Stimulated activated CD4-positive, alpha-beta T cell treated with anti-CD3 and anti-CD28 coated beads, Interleukin-1b, Interleukin-23, amount 100 ng/mL, for 1 hour (primary cell): ENCODE measurements at places on chromosomes 13 and 19.

DNA sequence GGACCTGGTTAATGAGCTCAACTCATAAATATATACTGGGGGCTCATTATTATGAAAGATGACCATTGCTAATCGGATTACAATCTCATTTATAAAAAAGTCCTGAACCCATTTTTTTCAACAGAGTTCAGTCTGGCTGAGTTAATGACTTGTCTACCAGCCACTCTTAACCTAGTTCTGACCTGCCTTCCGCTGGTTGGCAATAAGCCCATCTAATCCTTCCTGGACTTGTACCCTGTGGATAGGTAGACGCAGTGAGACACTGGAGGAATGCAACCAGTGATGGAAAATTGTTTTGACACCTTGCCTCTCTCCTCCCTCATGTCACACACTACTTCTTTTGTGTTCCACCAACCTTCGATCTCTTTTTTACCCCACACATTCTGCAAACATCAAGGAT, 279.9 kb downstream of the FOXO1 start:
- no peak for DNase-seq

GRCh38 chr19:55459950-55460657, 1.3 kb downstream of the ISOC2 start:
- DNase-seq: no peak

GRCh38 chr13:87274209-87274819, 396.9 kb upstream of the SLITRK5 start:
- no peak for DNase-seq

- no peak for DNase-seq
These were observed 1239.8 kb upstream of the MIR17HG start for GRCh38 chr13:90107661-90108060.

- DNase-seq: no peak
These were observed 514 bp downstream of the CEACAM3 start for GRCh38 chr19:41796901-41797300.

DNA sequence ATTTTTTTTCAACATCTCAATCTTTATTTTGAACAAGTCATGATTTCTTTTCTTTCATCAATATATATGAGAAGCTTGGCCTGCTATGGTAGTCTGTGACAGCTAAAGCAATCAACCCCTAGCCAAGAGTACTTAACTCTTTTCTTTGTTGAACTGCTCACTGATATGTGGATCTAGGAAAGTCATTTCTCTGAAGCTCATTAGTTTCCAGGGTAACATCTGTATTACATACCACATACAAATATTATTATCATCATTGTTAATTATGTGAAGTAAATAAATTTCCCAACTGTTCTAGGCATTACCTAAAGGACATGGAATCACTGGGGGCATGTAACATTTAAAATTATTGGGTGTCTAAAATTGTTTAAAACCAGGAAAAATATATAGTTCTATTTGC, 267.3 kb downstream of the DCT start:
- DNase-seq: no peak

DNA sequence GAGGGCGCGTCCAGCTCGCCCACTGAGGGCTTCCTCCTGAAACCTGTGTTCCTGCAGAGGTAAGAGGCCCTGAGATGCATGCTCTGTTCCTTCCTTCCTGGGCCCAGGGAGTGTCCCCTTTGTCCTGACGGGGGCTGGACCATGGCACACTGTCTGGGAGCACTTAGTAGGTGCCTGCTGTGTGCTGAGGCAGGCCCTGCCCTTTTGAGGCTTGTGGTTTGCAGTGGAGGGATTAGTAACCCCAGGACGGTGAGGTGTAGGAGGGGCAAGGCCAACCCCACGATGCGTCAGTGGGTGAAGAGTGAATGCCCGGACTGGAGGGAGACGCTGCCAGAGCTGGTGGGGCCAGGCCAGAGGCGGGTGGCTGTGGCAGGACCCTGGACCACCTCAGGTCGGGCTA, 11.2 kb upstream of the F2RL3 start:
- no peak for DNase-seq

DNA sequence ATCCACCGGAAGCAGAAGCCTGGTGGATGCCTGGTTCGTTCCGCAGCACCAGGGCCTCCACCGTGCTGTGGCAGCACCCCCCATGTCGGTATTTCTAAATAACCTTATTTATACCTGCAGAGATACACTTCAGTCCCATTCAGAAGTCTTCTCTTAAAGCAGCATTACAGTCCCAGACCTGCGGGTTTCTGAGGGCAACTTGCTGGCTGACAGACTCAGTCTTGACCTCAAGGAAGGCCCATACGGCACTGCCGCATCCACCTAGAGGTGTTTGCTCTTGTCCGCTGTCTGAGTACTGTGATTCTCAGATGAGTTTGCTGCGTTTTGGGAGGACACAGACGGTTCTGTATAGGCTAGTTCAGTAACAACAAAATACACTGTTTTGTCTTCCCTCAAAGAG, 16.9 kb upstream of the TEX29 start:
- no peak for DNase-seq

DNA sequence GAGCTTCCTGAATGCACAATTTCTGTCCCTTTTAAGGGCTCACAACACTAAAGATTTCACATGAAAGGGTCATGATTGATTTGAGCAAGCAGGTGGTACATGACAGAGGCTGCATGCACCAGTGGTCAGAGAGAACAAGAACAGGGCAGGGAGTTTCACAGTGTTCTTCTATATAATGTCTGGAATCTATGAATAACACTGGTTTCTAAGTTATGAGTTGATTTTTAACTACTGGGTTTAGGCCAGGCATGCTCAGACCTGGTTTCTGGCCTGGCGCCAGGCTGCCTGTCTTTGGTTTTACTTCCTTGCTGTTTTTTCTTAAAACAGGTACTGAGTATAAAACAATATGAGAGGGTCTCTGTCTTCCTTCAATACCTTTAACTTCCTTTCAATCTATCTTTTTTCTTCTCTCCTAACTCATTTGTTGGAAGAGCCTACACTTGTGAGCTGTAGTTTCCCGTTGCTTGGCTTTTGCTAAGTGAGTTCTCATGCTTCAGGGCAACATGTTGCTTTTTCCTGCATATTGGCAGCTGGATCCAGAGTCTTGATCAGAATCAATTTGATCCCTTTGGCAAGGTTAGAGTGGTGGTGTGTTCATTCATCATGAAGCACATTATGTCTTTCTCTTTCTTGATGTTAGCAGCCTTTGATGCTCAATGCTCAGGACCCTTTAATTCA, 38.5 kb upstream of the FGF14 start:
- DNase-seq: no peak

DNA sequence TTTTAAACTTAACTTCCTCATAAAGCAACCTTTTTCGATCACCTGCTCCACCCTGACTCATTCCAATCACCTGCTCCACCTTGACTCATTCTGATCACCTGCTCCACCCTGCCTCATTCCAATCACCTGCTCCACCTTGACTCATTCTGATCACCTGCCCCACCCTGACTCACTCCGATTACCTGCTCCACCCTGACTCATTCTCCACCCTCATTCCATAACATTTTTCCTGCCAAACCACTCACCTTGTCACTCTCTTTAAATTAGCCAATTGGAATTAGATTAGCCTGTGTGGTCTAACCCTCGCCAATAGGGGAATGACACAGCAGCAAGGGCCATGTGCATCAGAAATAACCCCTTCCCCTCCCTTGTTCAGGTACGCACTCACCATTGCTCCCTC, 31.9 kb upstream of the ZNF83 start:
- no peak for DNase-seq

GRCh38 chr19:54608792-54609191, 15.4 kb downstream of the LILRA1 start:
- no peak for DNase-seq

- no peak for DNase-seq
These were observed 3.4 kb downstream of the CADM4 start for GRCh38 chr19:43636121-43636683.

- no peak for DNase-seq
These were observed 6.4 kb downstream of the CHST8 start for GRCh38 chr19:33627962-33628839.

DNA sequence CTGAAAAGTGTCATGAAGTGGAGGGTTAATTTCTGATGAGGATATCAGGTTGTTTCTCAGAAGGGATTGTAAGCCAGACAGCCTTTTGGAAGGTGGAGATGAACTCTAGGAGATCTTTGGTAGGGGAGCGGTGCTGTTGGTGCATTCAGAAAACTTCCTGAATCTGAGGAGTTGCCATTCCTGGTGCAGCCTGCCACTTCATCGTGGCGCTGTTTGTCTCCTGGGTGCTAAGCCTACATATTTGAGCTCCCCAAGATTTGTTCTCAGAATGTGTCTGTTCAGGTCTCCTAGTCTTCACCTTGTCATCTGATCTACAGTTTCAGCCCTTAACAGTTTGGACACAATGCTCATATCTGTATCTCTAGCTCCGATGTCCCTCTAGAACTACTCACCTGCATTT, 285.6 kb downstream of the MTUS2 start:
- DNase-seq: no peak

- DNase-seq: no peak
These were observed 4.2 kb downstream of the TRAPPC6A start for GRCh38 chr19:45173816-45174215.

DNA sequence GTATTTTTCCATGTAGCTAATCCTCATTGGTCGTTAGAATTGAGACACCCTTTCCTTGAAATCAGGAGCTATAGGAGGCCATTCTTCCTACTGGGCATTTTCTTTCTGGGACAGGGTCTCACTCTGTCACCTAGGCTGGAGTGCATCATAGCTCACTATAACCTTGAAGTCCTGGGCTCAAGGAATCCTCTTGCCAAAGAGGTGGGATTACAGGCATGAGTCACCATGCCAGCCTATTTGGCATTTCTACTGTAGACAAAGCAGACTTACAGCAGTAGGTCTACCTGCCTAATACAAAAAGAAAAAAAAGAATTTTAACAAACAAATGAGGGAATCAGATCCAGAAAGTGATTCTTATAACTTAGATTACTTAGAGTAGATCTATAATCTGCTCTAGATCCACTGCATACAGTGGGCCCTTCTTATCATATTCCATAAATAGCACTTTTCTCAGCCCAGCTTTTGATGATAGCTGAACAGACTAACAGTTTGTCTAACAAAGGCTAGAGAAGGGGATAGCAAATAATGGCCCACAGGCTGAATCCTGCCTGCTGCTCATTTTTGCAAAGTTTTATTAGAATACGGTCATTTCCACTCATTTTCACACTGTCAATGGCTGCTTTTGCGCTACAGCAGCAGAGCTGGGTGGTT, 36.7 kb upstream of the USPL1 start:
- DNase-seq: no peak

GRCh38 chr19:42269478-42270345, 660 bp downstream of the CIC start:
- no peak for DNase-seq

DNA sequence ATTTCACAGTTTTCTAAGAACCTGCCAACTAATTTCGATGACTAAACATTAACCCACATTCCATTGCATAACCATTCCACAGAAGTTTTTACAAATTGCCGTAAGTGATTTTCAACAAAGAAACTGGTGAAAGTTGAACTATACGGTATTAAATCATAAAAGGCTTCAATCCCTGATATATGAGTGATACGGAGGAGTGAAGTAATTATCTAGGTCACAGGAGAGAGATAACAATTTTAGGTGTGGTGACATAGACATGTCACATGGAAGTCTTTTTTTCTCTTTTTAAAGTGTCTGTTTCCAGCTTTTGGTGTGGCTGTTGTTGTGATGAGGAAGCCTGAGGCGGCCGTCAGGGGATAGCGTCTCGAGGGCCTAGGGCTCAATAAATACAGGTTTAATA, 29.4 kb downstream of the TBC1D4 start:
- no peak for DNase-seq

DNA sequence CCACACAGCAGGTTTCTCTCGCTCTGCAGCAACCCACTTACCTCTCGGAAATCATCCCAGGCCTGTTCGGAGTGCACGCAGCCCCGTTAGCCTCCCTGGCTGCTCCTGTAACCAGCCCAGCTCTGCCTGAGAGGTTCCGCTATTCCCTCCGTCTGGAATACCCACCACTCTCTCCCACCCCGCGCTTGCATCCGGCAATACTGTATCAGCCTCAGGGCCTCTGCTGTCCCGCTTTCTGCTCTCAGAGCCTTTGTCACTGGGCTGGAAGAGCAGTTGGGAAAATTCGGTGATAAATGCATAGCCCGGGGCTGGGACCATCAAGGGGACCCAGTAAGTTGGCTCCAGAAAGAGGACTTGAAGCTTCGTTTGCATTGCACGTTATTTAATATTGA, 759 bp upstream of the TLE6 start:
- DNase-seq: no peak

GRCh38 chr13:74132152-74132775, 1.9 kb downstream of the KLF12 start:
- DNase-seq: no peak

DNA sequence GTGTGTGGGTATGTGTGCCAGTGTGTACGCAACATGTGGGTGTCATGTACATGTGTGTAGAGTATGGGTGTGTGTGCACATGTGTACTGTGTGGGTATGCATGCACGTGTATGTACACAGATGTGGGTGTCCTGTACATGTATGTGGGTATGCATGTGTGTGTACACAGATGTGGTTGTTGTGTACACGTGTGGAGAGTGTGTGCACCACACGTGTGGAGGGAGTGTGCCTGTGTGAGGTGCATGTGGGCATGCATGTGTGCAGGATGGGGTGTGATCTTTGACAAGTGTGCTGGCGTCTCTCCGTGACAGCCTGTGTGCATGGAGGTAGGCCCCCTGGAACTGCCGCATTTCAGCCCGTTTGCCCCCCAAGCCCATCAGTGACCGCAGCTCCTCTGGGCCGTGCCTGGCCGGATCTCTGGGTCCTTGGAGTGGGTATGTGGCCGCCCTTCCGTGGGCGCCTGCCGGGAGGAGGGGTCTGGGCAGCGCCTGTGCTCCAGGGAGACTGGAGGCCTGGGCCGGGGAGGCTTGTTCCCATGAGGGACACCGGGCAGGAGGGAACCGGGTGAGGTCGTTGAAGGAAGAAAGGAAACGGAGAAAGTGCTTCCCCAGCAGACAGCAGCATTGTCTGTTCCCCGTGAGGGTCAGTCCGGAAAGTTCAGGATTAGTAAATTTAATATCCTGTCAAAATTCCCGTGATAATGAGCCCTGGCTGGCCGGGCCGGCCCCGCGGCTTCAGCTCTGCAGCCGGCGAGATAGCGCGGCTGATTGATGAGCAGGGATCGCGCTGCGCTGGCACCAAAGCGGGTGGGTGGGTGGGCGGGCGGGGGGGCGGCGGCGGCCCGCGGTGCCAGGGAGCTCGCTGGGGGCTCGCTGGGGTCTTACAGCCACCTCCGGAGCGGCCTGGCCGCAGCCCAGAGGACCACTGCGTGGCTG, 91.1 kb upstream of the SOX1 start:
- no peak for DNase-seq

- DNase-seq: no peak
These were observed 99.5 kb downstream of the ZNF675 start for GRCh38 chr19:23587546-23587945.
